Activated T-cell treated with anti-CD3 and anti-CD28 coated beads, Interleukin-2, amount 50 U/mL, for 72 hours (primary cell): ENCODE measurements at places on chromosomes 5 and 9. TPM values are rescaled to one million over a fixed set of nuclear protein-coding genes. Genes with fewer than 3 reads are reported as not detected.

The SPINK5 gene
- not detected for total RNA-seq

The CAVIN4 gene
- total RNA-seq: 0.10 TPM

The RXRA gene
- total RNA-seq: 4.9 TPM

GRCh38 chr5:148469501-148469935 is 85.8 kb downstream of the FBXO38 start:
- H3K36me3 ChIP-seq: no peaks in the 10 kb centered on the region
- no peak overlapping the region for H3K4me3 ChIP-seq
- no peak for DNase-seq
- no peaks in the 10 kb centered on the region for H3K27me3 ChIP-seq
- no peak overlapping the region for H3K27ac ChIP-seq

- H3K27ac ChIP-seq: no peak overlapping the region
- no peak overlapping the region for H3K4me3 ChIP-seq
- no peaks in the 10 kb centered on the region for H3K4me1 ChIP-seq
- H3K27me3 ChIP-seq: peaks cover 10% of the 10 kb centered on the region
- DNase-seq: no peak
Observed at GRCh38 chr9:131114084-131114535, 11.3 kb upstream of the NUP214 start.

GRCh38 chr5:58259685-58260152 is 200.2 kb downstream of the PLK2 start:
- H3K4me3 ChIP-seq: no peak overlapping the region
- DNase-seq: no peak
- H3K4me1 ChIP-seq: no peaks in the 10 kb centered on the region
- no peaks in the 10 kb centered on the region for H3K27me3 ChIP-seq

- no peaks in the 10 kb centered on the region for H3K27me3 ChIP-seq
- no peak for DNase-seq
- H3K4me1 ChIP-seq: no peaks in the 10 kb centered on the region
- no peaks in the 10 kb centered on the region for H3K36me3 ChIP-seq
Observed at GRCh38 chr5:107324071-107324470, 346.7 kb downstream of the EFNA5 start.

DNA sequence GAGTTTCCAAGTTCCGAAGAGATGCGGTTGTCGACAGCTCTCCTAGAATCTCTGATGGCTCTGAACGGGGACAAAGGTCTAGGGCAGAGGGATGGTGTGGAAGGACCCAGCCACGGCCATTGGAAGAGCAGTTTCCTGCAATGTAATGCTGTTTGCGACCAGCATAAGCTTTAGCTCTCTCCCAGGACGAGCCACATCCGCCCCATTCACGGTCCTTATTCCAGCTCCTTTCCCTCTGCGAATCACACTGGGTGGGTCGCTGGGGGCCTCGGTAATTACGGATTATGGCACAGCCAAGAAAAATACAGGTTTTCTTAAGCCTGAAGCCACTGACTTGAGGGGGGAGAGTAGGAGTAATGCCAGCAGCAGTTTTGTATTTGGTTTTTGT is 22.7 kb downstream of the ANXA2R start:
- H3K27me3 ChIP-seq: no peaks in the 10 kb centered on the region
- DNase-seq: no peak

GRCh38 chr9:7164440-7165330 is 406.9 kb downstream of the KDM4C start:
- no peak for DNase-seq
- H3K4me3 ChIP-seq: no peak overlapping the region
- peaks cover 2% of the 10 kb centered on the region for H3K36me3 ChIP-seq
